Aorta (tissue), 5 donors: ENCODE measurements at places on chromosomes 3 and 15. TPM values are rescaled to one million over a fixed set of nuclear protein-coding genes. Genes with fewer than 3 reads are reported as not detected.

- H3K4me1 ChIP-seq = peaks cover 3% of the 10 kb centered on the region
- no peaks in the 10 kb centered on the region for H3K36me3 ChIP-seq
- H3K4me3 ChIP-seq = no peak overlapping the region
- H3K27me3 ChIP-seq = no peaks in the 10 kb centered on the region
- no peak overlapping the region for H3K27ac ChIP-seq
- DNase-seq = no peak
Observed at GRCh38 chr3:29515451-29515850, 234.6 kb downstream of the RBMS3 start.

GRCh38 chr3:31307131-31307785, 225.5 kb upstream of the STT3B start:
- H3K27me3 ChIP-seq = no peaks in the 10 kb centered on the region
- no peaks in the 10 kb centered on the region for H3K36me3 ChIP-seq
- no peak overlapping the region for H3K27ac ChIP-seq
- no peaks in the 10 kb centered on the region for H3K4me1 ChIP-seq
- no peak overlapping the region for H3K4me3 ChIP-seq
- no peak for DNase-seq

DNA sequence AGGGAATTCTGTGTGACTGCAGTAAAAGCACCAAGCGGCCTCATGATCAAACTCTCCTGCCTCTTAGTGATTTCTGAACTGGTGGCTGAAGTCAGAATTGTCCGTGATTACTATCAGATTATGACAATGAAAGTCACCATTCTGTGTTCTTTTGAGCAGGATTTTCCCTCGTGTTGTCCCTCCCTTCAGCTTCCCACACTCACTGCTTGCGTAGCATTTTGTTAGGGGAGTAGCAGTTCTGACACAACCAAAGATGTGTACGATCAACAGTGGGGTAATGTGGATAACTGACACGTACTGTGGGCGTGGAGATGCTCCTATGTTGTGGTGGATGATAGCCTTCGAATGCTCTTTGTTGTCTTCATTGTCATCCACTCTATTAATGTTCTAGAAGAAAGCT, 67.8 kb upstream of the ICE2 start:
- no peak overlapping the region for H3K4me3 ChIP-seq
- DNase-seq = no peak
- no peak overlapping the region for H3K27ac ChIP-seq
- H3K36me3 ChIP-seq = peaks cover 2% of the 10 kb centered on the region

GRCh38 chr3:120059081-120059864, 35.0 kb downstream of the GSK3B start:
- DNase-seq = no peak
- no peaks in the 10 kb centered on the region for H3K4me1 ChIP-seq
- H3K4me3 ChIP-seq = no peak overlapping the region
- H3K27me3 ChIP-seq = no peaks in the 10 kb centered on the region
- no peaks in the 10 kb centered on the region for H3K36me3 ChIP-seq

- H3K27me3 ChIP-seq = no peaks in the 10 kb centered on the region
- peaks cover 2% of the 10 kb centered on the region for H3K4me1 ChIP-seq
Observed at GRCh38 chr3:138493804-138494606, 59.6 kb downstream of the ESYT3 start.

- no peaks in the 10 kb centered on the region for H3K36me3 ChIP-seq
- no peak overlapping the region for H3K27ac ChIP-seq
- H3K27me3 ChIP-seq = no peaks in the 10 kb centered on the region
- H3K4me3 ChIP-seq = no peak overlapping the region
Observed at GRCh38 chr3:139519998-139520737, 19.4 kb downstream of the RBP1 start.

- H3K4me3 ChIP-seq = no peak overlapping the region
- H3K36me3 ChIP-seq = peaks cover 4% of the 10 kb centered on the region
- no peak for DNase-seq
- H3K27me3 ChIP-seq = no peaks in the 10 kb centered on the region
- H3K4me1 ChIP-seq = peaks cover 2% of the 10 kb centered on the region
Observed at GRCh38 chr15:52660192-52660591, 19.0 kb downstream of the ATOSA start.

- no peak overlapping the region for H3K27ac ChIP-seq
- H3K4me3 ChIP-seq = no peak overlapping the region
- no peaks in the 10 kb centered on the region for H3K4me1 ChIP-seq
- H3K27me3 ChIP-seq = no peaks in the 10 kb centered on the region
Observed at GRCh38 chr3:187878772-187879518, 133.7 kb upstream of the BCL6 start.

GRCh38 chr3:171351676-171352075, 108.5 kb downstream of the TNIK start:
- H3K27me3 ChIP-seq = no peaks in the 10 kb centered on the region
- H3K27ac ChIP-seq = no peak overlapping the region
- H3K4me1 ChIP-seq = peaks cover 3% of the 10 kb centered on the region
- H3K36me3 ChIP-seq = no peaks in the 10 kb centered on the region
- DNase-seq = no peak

LHFPL4 gene
- not detected for total RNA-seq

GPR176 gene
- 27.2 TPM for total RNA-seq

GRCh38 chr15:47188758-47189507, 528.4 kb upstream of the SEMA6D start:
- H3K27ac ChIP-seq = no peak overlapping the region
- no peaks in the 10 kb centered on the region for H3K27me3 ChIP-seq
- no peak overlapping the region for H3K4me3 ChIP-seq
- H3K4me1 ChIP-seq = no peaks in the 10 kb centered on the region

GRCh38 chr3:173398111-173398479, 551 bp downstream of the NLGN1 start:
- H3K4me3 ChIP-seq = peak overlapping the region; percentile 61
- DNase-seq = no peak
- H3K27ac ChIP-seq = peak overlapping the region; percentile 53
- H3K27me3 ChIP-seq = no peaks in the 10 kb centered on the region

GRCh38 chr3:173221010-173221409, 80.0 kb upstream of the SPATA16 start:
- no peak overlapping the region for H3K27ac ChIP-seq
- no peaks in the 10 kb centered on the region for H3K4me1 ChIP-seq
- H3K36me3 ChIP-seq = no peaks in the 10 kb centered on the region
- no peaks in the 10 kb centered on the region for H3K27me3 ChIP-seq
- H3K4me3 ChIP-seq = no peak overlapping the region
- DNase-seq = no peak

DNA sequence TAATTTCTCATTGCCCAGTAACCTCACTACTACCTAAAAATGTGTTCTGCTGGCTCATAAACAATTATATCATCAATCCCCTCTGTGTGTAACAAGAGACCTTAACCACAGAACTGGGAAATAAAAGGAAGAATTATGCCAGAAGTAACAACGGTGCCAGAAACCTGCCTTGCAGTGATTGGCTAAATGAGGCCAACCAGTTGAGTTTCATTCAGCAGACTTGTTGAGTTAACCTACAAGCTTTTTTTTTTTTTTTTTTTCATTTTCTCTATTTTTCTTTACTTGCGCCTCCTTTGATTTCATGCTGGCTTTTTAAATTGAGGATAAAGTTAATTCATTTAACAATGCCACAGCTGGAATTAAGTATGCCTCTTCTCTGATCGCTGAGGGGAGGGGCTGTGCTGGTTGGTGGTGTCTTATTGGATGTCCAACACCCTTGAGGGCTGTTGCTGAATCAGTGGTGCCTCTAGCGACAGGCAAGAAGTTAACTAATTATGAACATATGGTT, 30.0 kb upstream of the GMNC start:
- H3K4me3 ChIP-seq = no peak overlapping the region
- no peaks in the 10 kb centered on the region for H3K27me3 ChIP-seq
- no peaks in the 10 kb centered on the region for H3K36me3 ChIP-seq
- no peak overlapping the region for H3K27ac ChIP-seq
- H3K4me1 ChIP-seq = no peaks in the 10 kb centered on the region
- no peak for DNase-seq

DNA sequence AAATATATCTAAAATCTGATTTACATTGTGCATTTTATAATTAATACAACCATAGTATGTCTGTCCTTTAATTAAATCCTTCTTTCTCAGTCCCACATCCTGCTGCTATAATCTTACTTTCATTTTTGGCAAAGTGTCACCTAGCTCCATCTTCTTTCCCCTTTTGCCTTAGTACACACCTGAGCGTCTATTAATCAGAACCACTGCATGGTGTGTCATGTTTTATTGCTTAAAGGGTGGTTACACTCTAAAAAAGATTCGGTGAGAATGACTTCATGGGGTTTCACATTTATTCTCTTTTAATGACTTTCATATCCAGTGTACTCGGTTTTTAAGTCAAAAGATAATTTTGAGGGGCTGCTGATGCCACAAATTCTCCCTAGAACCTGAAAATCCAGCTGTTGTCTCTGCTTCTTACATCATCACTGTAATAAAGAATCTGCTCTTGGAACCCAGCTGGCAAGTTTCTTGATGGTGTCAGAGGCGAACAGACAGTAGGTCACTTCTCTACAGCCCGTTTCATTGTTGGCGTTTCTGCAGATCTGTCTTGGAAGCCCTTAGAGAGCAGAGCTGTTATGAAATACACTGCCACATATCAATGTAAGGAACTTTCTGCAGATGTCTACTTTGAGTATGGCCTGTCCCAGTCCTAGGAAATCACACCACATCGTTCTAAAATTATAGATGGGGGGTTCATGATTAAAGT, 99.7 kb downstream of the TIGIT start:
- H3K36me3 ChIP-seq = no peaks in the 10 kb centered on the region
- DNase-seq = no peak
- no peak overlapping the region for H3K27ac ChIP-seq
- H3K4me1 ChIP-seq = no peaks in the 10 kb centered on the region
- no peaks in the 10 kb centered on the region for H3K27me3 ChIP-seq
- H3K4me3 ChIP-seq = no peak overlapping the region

DNA sequence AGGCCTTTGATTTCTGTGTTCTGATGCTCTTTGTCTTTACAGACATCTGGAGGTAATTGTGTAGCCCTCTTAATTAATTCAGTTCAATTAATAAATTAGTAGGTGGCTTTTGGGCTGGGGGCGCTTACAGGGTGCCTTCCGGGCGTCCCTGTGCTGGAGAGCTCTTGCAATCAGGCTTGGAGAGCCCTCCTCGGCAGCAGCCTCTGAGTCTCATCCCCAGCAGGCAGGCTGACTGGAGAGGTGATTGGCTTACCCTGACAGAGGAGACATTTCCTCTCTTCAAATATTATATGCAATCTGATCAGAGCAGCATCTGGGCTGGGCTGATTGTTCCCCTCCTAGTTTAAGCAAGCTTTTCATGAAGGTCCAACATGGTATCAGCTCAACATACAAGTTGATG, 250.7 kb downstream of the LPP start:
- DNase-seq = no peak
- peaks cover 2% of the 10 kb centered on the region for H3K36me3 ChIP-seq
- H3K4me1 ChIP-seq = peaks cover 16% of the 10 kb centered on the region
- H3K27me3 ChIP-seq = no peaks in the 10 kb centered on the region

DNA sequence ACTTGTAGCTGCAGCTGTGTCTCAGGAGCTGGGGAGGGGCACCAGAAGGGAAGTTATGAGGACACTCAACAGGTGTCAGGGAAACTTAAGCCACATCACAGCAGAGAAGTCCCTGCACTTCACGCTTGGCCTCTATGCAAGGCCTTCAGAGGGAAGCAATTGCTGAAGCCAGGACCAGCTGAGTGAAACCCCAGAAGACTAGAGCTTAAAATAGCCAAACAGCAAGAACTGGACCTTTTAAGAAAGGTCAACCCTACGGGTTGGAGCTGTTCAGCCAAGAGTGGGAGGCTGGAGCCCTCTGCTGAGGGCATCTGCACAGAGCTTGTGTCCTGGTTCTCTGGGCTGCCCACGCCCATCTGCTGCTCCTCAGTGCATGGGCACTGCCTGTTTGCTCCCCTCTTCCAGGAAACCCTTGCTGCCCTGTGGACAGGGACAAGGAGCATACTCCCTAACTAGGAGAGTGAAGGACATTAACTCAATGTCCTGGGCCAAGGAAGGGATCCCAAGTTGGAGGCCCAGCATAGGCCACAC, 3.9 kb upstream of the GRAMD2A start:
- peaks cover 7% of the 10 kb centered on the region for H3K36me3 ChIP-seq
- H3K4me3 ChIP-seq = no peak overlapping the region
- H3K27me3 ChIP-seq = no peaks in the 10 kb centered on the region
- no peaks in the 10 kb centered on the region for H3K4me1 ChIP-seq

DNA sequence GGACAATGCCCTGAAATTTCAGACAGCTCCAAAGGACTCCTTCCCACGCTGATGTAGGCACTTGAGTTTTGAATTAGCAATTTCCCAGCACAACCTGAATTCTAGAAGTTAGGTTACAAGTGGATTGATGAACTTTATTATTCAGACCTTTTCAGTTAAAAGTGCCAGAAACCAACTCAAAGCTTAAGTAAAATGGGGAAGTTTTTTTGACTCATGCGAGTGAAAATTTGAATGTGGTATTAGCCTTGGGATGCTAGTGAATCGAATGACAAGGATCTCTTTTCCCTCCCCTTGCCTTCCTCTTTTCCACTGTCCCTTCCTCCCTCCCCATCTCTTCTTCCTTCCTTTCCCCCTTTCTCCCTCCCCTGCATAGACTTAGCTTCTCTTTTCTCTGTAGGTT, 295.1 kb upstream of the PROK2 start:
- no peak overlapping the region for H3K27ac ChIP-seq
- no peak overlapping the region for H3K4me3 ChIP-seq
- no peaks in the 10 kb centered on the region for H3K27me3 ChIP-seq
- H3K4me1 ChIP-seq = peaks cover 12% of the 10 kb centered on the region
- DNase-seq = no peak

DNA sequence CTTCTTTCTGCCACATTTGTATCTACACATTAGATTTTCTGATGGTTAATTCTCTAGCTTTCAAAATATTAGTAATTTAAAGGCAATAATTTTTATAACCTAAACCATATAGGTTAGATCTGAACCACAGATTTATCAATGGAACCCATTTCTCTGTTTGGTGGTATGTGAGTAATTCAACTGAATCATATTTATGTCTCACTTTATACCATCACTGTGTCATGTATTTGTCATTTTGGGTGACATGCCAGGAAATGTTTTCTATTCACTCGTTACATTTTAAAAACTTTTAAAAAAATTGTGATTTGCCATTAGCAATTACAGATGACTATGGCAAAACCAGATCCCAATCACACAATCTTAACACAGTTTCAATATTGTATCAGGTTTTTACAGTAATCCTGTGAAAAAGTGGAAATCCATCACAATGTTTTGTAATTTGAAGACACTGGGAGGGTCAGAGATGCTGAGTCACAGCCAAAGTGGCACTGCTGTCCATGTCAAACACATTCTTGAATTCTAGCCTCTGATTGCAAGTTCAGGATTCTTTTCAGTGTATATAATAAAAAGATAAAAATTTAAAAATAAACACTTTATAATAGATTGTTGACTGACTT, 356.0 kb upstream of the RBMS3 start:
- H3K4me1 ChIP-seq = no peaks in the 10 kb centered on the region
- no peak overlapping the region for H3K27ac ChIP-seq
- no peak for DNase-seq

- no peaks in the 10 kb centered on the region for H3K36me3 ChIP-seq
- H3K4me1 ChIP-seq = no peaks in the 10 kb centered on the region
- no peaks in the 10 kb centered on the region for H3K27me3 ChIP-seq
Observed at GRCh38 chr15:90691982-90692773, 25.0 kb upstream of the BLM start.

C2CD4A gene
- 0.36 TPM for total RNA-seq
